ENCODE measurements at places on chromosomes 12 and 14.

GRCh38 chr12:61367281-61367785 lies 892.9 kb upstream of the USP15 start:
- DNase-seq = no peak

- DNase-seq = no peak
Measured at GRCh38 chr14:66606826-66607225, 98.9 kb downstream of the GPHN start.

- no peak for DNase-seq
Measured at GRCh38 chr12:118188690-118189371, 52.9 kb downstream of the PEBP1 start.

DNA sequence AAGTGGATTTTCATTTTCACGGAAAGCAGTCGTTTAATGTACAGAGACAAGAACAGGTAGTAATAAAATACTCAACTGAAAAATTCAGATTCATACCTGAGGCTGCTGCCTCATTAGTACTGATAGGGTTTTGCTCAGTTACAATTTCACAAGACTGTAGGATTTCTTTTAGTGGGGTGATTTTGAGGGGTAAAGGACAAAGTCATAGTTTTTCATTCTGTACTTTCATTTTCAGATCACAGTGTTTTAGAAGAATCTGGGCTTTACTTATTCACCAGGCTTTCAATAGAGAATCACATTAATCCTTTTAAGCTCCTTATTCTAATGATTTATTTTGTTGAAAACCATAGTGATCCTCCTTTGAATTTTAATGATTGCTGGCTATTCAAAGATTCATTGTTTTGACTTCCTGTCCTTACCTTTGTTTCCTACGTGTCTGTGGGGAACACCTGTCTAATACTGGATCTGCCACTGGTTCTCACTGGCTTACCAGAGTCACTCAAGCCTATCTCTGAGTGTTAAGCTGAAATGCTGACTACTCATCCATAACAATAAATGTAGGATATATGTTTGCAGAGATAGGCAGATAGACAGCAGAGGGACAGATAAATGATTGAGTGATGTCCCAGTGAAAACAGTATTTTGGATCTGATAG lies 243.8 kb upstream of the NPAS3 start:
- DNase-seq = no peak

DNA sequence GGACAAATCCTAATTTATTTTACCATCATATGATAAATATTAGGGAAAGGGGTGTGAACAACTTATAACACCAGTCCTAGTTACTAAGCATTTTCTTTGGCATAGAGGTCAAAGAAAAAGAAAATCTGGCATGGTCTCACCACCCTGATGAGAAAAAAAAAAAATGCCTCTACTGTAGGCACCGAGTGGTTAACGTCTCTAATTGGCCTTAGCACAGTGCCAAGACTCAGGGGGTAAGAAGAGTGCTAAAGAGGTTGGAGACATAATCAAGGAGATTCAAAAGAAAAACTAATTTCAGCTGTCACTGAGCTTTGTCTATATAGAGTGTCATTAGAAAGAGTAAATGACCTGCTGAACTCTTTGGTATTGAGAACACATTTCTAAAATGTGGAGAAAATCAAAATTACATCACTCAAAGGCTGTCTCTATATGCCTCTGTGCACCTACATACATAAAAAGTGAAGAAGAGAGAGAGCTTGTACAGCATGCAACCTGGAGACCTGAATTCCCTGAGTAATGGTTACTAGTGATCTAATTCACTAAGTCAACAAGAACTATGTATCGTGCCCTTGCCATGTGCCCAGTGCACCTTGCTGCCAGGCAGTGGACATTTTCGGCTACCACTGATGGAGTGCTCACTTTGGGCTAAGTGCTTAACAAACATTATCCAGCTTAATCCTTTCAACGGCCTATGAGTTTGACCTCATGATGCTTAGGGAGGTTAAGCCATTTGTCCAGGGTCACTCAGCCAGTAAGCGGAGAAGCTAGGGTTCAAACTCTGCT lies 113.8 kb upstream of the G2E3 start:
- no peak for DNase-seq

DNA sequence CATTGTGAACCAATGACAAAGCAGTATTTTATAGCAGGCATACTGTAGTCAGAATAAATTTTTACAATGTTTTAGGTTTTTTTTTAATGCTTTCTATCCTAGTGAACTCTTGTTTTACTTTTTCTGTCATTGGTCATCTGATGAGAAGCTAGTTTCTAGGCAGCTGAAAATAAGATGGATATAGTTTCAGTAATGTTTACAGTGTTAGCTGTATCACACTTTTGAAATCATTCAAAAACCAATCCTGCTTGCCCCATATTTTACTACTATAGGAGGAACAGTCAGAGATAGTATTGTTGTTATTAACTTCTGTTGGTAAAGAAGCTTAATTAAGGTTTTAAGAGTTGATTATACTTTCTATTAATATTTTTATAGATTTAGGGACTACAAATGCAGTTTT lies 24.5 kb downstream of the USP15 start:
- no peak for DNase-seq

GRCh38 chr12:124770728-124771127 lies 92.9 kb downstream of the SCARB1 start:
- DNase-seq = no peak

DNA sequence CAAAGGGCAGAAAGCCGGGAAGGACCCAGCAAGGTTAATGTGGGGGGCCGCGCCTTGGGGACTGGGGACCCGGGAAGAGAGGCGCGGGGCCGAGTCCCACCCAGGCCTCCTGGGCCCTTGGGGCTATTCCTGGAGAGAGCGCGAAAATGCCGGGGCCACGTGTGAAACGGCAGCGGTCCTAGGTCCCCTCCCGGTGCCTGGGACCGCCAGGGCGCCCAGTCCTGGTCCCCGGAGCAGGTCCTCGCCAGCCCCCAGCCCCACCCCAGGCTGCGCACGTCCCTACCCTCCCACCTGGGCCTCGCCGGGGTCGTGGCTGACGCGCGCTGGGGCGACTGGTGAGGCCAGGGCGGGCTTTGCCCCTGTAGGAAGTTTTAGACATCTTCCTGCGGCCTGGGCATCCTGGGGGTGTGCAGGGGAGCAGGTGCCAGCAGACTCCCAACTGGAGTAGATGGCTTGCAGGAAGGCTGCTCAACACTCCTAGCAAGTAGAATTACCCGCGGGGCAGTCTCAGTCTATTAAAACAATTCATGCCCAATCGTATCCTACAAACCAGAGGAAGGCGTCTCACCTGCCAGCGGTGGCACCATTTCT lies 708 bp downstream of the FAR2 start:
- no peak for DNase-seq

DNA sequence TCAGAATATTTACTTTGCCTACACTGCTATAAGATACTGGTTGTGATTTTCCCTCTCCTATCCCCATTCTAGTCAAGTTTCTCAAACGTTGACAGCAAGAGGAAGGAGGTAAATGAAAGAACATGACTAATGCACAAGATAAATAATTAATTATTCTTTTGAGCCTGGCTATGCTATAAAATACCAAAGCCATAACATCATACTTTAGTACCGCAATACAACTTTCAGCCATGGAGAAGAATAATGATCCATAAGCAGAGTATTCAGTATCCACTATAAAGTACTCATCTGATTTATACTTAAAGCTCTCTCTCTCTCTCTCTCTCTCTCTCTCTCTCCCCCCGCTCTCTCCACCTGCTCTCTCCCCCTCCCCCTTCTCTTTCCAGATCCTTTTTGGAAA lies 41.3 kb downstream of the TDG start:
- no peak for DNase-seq

GRCh38 chr14:65604936-65605335 lies 192.4 kb downstream of the FUT8 start:
- no peak for DNase-seq

- DNase-seq = no peak
Measured at GRCh38 chr12:116400636-116401372, 123.3 kb upstream of the MED13L start.

GRCh38 chr12:45388545-45388944 lies 172.7 kb downstream of the ANO6 start:
- DNase-seq = peak; percentile 11

GRCh38 chr14:104102282-104102914 lies 16.9 kb downstream of the ASPG start:
- no peak for DNase-seq

DNA sequence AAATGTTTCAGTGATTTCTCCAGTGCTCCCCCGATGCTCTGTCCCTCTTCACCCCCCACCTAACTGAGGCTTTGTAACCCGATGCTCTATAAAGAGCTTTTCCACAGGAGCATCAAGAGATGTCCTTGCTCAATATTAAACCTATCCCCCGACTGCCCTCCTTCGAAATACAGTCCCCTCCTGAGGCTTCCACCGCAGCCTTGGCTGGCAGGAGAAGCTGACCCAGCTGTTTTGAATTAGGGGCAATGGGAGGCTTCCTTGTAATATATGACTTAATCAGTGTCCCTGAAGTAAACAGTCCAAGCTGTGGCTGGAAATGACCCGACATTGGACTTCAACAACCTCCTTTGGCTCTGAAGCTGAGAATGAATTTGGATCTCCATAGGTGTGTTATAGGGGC lies 62.4 kb downstream of the TMEM30B start:
- no peak for DNase-seq

- no peak for DNase-seq
Measured at GRCh38 chr12:58804749-58805148, 115.6 kb downstream of the LRIG3 start.

DNA sequence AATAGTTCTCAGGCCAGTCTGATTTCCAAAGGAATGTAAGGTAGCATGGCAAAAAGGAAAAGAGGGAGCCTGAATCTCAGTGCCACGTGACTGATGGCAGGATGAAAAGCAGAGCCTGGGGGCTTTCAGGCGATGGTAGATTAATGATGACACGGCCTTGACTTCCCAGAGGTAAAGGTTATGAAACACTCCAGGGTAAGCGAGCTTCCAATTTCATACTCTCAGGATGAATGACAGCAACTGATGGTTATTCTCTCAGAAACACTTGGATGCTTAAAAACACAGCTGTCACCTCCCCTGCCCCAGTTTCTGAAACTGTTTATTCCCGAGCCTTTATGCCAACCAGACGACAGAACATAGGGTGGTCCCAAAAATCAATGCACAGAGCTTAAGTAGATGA lies 28.8 kb downstream of the GDF11 start:
- no peak for DNase-seq

- no peak for DNase-seq
Measured at GRCh38 chr12:30015631-30016337, 232.0 kb upstream of the TMTC1 start.

DNA sequence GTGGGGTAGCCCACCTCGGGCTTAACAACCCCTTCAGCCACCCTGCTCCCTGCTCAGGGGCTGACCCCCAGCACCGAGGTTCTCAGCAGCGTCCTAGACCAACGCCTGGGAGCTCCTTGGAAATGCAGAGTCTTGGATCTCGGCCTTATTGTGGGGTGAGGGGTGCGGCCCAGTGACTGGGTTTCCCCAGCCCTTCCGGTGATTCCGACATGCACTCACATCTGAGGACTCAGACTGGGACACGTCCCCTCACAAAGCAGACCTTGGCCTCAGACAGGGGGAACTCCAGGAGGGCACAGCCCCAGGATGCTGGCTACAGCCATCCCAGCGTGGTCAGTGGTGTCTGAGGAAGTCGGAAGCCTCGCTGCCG lies 117.7 kb downstream of the RFLNA start:
- no peak for DNase-seq

GRCh38 chr12:15613981-15614380 lies 175.2 kb downstream of the EPS8 start:
- DNase-seq = peak; percentile 55

- DNase-seq = no peak
Measured at GRCh38 chr14:94001016-94001415, 3.9 kb downstream of the CCDC197 start.

GRCh38 chr12:131242741-131243496 lies 289.2 kb downstream of the ADGRD1 start:
- no peak for DNase-seq

- peak; percentile 41 for DNase-seq
Measured at GRCh38 chr14:74018586-74019407, at the start of the genes BBOF1 and ENTPD5. Gene BBOF1 (plus strand): TSS chr14:74019349. CDS start chr14:74019479, 130 bp downstream. Gene ENTPD5 (minus strand): TSS chr14:74019288. CDS start chr14:73988102, 31,186 bp downstream.

DNA sequence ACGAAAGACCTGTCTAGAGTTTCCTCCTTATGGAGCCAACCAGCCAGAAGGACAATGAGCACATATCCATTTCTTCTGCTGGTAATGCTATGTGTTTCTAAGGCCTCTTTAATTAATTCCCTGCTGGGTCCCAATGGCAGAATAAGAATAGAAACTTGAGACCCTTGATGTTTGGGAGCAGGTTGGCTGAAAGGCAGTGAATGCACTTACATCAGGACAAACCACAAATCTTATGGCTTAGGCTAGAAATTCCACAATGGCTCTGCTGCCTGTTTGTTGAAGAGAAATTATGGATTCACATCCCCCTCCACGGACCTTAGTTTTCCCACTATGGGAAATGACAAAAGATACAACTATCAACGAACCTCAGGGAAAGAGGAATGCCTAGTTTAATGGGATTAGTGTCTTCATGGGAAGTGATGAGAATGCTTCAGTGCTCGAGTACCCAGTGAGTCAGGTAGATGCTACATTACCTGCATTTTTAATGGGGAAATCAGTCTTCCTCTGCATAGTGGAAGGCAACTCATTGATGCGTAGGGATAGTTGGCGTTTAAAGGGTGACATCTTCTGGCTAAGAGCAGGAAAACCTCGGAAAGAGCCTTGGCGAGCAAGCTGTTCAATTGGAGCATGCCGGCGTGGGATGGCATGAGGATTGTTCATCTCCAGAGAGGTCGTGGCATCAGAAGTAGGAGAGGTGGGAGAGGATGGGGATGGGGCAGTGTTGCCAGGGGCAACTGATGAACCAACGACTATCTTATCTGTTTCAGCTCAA lies 46.5 kb downstream of the PAPLN start:
- DNase-seq = no peak

GRCh38 chr12:121214855-121215745 lies 5.2 kb downstream of the P2RX4 start:
- peak; percentile 93 for DNase-seq

GRCh38 chr12:131830914-131831571 lies 2.9 kb downstream of the MMP17 start:
- no peak for DNase-seq

- DNase-seq = no peak
Measured at GRCh38 chr12:128077211-128077916, 189.6 kb upstream of the TMEM132C start.

DNA sequence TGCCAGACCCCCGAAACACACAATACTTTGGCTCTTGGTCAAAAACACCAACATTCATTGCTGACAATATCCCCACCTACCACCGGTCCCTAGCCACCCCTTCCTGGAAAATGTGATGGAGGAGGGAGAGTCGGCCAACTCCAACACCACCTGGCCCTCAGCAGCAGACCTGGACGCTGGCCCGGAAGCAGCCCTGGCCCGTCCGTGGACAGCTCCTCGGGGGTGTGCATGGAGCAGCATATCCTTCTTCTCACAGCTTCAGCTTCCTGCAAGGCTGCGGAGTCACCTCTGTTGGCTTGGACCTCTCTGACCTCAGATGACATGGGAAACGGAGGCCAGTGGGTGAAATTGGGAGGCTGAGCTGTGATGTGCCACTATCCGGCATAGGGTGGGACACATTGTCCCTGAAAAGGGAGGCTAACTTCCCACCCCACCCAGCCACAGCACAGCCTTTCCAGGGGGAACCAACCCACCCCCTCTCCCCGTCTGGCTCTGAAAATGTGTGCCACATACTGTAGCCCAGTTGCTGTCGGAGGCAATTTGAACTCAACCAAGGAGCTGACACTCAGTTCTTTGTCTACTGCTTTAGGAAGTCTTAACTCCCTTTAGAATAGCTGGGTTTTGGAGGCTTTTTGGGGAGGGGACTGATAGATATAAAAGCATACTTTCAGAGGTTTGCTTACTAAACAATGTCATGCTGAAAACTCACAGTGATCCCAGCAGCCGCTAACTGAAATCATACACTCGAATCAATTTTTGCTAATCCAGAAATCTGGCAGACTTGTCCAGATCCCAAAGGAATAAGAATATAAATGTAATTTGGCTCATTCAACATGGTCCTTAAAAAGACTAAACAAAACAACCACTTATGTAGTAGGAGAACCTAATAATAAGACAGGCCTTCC lies 43.1 kb upstream of the LTA4H start:
- no peak for DNase-seq

Measured in GM04503 (cell line).